Nephron progenitor cell (in vitro differentiated cells): ENCODE measurements at places on chromosomes 7 and 10.

- no peak for DNase-seq
Measured at GRCh38 chr10:10831085-10831484, 186.6 kb upstream of the CELF2 start.

DNA sequence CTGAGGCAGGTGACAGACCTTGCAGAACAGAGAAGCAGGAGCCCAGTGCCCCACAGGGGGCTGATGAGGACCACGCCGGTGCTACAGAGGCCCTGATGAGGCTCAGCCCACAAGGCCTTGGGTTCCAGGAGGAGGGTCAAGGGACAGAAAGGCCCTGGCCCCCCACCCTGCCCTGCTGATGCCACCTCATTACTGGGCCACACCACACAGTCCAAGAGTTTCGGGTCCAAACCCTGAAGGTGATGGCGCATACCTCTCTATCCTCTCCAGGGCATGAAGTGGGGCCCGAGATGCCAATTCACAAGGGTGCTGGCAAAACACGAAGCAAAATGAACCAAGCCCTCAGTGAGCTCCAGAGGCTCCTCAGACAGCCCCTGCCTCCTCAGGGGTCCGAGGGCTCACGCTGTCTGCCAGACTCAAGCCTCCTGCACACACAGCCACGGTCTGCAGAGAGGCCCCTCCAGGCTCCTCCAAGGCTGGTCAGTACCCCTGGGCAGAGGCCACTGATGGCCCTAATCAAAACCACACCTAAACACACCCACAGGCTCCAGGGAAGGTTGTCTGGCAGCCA lies 32.3 kb downstream of the RASGEF1A start:
- DNase-seq = peak; percentile 1

DNA sequence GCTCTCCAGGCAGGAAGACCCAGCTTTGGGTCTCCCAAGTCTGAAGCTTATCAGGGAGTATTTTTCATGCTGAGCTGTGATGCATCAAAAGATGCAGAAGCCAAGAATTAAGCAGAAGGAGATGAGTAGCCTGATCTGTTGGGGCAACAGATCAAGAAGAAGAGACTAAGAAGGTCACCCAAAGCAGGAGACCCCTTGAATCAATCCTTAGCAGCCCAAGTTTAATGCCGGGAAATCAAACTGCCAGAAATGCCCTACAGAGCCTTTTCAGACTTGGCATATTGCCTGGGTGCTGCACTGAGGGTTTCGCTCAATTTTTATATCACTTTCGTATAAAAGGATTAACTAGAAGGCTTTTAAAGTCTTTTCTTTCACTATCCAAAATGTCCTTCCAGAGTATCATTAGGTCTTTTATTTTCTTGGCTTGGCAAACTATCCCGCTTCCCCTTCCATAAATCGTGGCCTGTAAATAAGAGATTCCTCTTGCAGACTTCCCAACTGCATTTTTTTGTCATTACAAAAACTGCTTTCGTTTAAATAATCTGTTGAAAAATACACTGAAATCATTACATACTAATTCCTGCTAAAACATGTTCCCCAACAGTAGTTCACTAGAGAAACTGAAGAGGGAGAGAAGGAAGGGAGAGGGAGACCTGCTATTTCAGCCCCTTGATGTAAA lies 49.0 kb upstream of the STK17A start:
- DNase-seq = no peak

GRCh38 chr7:28348636-28349035 lies 63.7 kb upstream of the CREB5 start:
- no peak for DNase-seq

DNA sequence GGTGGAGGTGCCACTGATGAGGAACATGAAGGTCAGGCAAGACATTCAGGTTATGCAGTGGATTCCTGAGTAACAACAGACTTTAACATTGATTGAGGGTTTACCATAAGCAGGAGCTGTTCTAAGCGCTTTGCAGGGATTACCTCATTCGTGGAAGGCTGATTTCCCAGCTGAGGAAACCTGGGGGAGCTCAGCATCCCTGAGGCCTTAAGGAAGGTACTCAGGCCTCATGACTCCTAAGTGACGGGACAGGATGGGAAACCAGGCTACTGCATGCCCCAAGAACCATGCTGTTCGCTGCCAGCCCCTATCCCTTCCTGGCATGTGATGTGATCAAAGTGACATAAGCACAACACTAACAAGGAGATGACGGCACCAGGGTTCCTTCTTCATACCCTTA lies 143.6 kb upstream of the NFE2L3 start:
- no peak for DNase-seq

- DNase-seq = no peak
Measured at GRCh38 chr10:20299034-20299736, 483.0 kb downstream of the PLXDC2 start.

GRCh38 chr10:70939441-70940003 lies 51.2 kb upstream of the PCBD1 start:
- no peak for DNase-seq

- no peak for DNase-seq
Measured at GRCh38 chr7:15330943-15331342, 230.9 kb downstream of the AGMO start.
